ENCODE measurements at places on chromosomes 3 and 15.

DNA sequence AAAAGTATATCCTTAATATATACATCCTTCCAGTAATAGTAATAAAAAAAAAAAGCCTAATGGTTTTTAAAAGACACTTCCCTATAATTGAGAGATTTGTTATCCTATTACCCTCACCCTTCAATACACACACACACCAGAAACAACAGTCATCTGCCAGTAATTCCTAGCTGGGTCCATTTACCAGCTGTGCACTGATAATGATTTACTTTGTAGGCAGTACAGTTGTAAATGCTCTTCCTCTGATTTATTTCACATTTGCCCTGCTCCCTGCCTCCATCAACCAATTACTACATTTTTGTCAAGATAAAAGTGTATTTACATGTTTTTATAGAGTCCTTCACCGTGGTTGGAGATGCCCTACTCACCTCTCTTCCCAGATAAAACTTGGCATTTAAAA, 12.4 kb downstream of the TPM1 start:
- no peak for DNase-seq

GRCh38 chr3:105516972-105517371, 150.3 kb downstream of the ALCAM start:
- no peak for DNase-seq

DNA sequence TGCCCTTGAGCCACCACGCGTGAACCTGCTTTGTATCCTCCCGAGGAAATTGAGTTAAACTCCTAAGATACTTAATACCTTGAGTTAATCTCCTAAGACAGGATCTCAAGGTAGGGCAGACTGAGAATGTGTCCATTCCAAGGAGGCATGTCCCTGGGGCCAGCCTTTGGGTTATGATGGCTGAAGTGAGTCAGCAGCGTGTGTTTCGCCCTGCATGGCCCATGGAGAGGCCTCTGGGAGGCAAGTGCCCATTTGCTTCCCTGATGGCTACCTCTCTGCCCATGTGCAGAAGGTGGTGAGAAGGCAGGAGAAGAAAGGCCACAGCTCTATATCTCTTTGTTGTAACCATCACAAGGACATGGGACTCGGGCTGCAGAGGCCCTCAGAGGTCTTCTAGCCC, 36.7 kb upstream of the LIMD1 start:
- no peak for DNase-seq

GRCh38 chr15:25185791-25186190, 231.0 kb downstream of the SNRPN start:
- no peak for DNase-seq

- no peak for DNase-seq
Observed at GRCh38 chr3:71243229-71243628, 340.3 kb downstream of the FOXP1 start.

DNA sequence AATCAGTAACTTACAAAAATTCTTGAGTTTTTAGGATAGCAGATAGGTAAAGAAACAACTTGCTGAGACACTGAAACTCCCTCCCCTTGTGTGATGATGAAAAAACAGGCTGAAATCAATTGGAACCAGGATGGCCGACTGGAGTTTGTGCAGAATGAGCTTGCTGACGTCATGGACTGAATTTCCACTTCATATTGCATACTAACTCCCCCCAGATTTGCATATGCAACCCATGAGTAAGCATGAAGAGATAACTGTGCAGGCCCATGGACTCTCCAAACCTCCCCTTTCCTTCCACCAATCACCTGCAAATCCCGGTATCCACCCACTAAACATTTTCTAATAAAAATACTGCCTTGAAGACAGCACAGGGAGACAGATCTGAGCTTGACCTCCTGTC, 82.0 kb upstream of the SCN5A start:
- no peak for DNase-seq

DNA sequence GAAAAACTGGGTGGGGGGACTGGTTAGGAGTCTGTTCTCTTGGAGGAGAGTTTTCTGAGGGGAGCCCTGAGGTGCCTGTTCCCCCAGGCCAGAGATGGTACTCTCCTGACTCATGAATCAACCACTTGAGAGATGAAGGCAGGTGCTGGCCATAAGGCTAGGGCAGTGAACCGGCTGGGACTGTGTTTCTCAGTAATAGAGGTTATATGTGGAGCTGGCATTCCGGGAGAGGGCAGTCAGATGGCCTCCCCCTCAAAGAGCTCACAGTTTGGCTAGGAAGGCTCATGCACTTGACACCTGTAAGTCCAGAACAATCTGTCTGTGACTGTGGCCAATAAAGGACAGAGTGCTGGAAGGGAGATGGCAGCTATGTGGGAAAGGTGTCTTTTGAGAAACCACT, 10.0 kb upstream of the SCN10A start:
- no peak for DNase-seq

DNA sequence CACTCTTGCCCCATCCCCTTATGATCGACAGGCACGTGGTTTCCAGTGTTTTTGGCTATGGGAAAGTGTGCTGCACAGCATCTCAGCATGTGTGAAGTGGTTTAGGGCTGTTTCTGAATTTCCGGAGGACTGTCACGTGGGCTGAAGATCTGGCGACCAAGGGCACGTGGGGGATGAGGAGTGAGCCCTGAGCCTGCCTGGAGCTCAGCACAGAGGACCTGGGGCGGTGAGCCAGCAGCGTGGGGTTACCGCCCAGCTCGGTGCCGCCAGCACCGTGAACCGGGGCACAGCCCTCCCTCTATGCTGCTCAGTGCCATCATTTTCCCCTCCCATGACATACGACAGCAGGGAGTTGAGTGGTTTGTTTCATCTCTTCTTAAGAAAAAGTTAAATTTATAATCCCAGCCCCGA, 150.2 kb downstream of the DNAJB8 start:
- peak; percentile 19 for DNase-seq

DNA sequence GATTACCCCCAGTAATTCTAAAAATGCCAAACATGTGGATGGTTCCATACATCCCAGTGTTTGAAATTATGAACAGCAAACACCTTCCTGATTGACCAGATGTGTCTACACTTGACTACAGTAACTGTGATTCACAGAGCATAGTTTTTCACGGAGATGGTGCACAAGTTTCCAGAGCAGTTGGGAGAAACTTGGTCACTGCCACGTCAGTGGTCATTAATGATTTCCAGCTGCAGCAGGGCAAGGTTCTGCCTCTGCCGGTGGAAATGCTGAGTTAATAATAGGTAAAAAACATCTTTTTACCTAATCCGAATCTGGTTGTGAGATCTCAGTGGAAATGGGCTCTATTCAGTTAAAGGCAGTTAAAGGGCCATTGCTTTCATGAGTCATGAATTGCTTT, 154.1 kb upstream of the FEZF2 start:
- no peak for DNase-seq

- no peak for DNase-seq
Observed at GRCh38 chr3:24355806-24356205, 138.8 kb downstream of the THRB start.

GRCh38 chr3:72659596-72659995, 188.6 kb downstream of the SHQ1 start:
- DNase-seq, result no peak

- no peak for DNase-seq
Observed at GRCh38 chr3:127546970-127547733, 43.4 kb downstream of the TPRA1 start.

DNA sequence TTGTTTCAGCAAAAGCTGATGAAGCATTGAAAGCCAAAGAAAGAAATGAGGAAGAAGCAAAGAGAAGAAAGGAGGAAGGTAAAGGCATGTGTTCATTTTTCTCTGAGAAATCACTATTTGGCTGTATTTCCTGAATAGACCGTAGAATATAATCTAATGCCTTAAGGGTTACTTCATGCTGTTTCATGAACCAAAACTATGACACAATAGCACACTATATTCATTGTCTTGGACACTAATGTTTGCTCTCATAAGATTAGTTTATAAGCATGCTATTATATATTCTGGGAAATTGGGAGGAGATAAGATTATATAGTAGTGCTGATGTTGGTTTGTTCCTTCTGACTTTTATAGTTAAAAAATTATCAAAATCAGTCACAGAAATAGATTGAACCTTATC, 110.1 kb upstream of the MLF1 start:
- DNase-seq, result no peak

DNA sequence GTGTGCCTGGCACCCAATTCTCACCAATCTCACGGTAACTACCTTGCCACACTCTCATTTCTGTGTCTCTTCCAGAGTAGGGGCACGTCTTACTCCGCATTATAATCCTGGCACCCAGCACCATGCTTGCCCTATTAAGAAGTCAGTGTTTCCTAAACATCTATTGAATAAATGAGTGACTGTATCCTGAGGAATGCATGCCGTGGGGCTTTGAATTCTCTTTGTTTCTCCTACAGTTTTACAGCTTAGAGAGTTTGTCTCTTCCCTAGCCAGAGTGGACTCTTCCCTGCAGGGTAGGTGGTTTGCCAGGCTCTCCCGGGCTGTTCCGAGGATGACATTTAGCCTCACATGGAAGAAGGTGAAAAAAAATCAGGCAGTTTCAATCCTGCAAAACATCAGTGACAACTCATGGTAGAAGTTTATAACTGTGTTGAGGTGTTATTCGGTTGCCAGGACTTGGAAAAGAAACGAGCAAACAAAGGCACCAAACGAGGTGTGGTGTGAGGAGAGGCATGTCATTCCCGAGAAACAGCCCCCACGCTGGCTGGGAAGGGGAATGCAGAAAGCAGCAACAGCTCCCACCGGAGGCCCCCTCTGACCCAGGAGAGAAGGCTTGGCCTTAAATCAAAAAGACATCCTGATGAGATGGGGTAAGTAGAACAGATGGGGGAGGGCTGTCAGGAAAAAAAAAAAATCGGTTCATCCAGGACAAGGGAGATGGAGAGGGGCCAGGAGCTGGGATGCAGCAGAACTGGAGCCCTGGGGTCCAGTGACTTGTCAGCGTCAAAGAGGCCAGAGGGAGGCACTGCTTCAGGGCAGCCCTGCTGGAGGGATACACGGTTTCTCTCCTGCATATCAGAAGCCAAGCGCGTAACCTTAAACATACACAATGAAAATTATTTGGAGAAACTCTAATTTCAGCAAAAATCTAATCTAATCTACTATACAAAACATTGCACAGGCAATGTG, 168.4 kb upstream of the ARRDC4 start:
- no peak for DNase-seq

- no peak for DNase-seq
Observed at GRCh38 chr3:17515445-17516234, 226.8 kb downstream of the TBC1D5 start.

DNA sequence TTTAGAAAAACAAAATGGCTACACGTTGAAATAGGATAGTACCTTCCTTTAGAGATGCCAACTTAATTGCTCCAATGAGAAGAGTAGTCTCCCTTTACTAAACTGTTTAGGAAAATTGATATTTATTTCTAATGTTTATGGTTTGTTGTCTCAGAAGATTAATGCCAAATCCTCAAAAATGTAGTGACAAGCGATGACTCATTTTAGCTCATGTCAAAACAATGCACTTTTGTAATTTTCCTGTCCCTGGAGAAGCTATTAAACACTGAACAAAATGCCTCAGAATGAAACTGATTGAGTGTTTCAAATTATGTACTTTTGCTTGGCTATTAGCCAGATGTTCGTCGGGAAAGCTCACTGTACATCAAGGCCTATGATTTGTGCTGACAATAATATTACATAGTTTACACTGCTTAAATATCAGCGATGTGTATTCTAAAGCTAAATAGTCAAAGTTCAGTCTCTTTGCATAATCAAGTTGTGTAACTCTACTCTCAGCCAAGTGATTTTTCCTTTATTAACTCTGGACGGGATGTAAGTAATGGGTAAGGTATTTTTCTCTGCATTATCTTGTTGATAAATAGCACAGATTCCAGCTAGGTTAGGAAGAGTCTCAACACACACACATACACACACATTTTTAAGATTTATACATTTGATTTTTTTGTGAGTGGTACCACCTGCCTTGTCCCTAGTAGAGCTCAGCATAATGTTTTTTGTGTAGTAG, 83.7 kb downstream of the CMSS1 start:
- DNase-seq, result no peak

DNA sequence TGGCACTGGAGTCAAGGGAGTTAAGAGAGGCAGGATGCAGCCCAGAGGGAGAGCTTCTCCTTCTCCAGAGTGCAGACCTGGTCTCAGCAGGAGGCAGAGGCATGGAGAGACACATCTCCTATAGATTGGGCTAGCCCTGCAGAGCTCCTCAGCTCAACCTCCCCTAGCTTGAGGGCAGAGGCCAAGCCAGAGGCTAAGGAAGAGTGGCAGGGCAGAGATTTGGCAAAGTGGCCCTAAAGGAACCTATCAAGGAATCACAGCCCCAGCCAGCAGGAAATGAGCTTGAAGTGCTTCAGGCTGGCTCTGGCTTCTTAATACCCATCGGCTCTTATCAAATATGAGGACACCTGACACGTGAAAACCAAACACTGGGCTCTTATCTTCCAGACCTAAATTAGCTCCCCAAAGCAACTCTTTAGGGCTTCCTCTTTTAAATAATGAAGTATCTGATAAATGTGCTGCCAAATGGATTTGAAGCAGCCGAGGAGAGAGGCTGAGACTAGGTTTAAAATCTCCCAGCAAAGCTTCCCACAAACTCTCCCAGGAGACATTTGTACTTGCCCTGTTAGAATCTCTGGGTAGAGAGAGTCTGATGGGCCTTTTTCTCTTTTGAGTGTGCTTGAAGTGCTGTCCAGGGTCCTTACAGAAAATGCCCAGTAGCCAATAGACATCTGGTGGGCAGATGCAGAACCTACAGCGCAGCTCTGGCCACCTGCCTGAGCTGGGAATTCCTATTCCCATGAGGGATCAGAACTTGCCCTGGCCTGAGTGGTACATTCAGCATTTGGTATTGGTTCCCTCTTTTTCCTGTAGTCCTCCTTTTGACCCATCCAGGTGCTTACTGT, 271.4 kb downstream of the CLSTN2 start:
- no peak for DNase-seq

GRCh38 chr15:80012060-80012726, 41.2 kb upstream of the BCL2A1 start:
- DNase-seq, result no peak

DNA sequence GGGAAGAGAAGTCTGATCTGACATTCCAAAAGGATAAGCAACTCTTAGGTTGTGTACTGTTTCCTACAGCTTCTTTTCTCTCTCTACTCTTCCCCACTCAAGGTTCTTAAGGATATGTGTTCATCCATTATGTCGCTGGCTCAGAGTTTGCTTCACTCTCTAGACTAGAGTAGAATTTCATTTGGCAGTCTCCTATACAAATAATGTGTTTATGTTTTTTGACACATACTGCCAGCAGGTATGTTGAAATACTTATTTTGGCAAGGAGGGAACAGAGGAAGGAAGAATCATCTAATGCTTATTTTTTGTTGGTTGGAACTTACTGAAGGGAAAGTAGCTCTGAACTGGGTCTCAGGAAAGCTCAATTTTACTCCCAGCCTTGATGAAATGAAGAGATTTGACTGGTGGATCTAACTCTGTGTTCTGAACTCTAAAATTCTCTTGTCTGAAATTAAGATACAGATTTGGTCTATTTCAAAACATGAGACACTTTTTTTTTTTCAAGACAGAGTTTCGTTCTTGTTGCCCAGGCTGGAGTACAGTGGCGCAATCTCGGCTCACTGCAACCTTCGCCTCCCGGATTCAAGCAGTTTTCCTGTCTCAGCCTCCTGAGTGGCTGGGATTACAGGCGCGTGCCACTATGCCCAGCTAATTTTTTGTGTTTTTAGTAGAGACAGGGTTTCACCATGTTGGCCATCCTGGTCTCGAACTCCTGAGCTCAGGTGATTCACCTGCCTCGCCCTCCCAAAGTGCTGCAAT, 7.6 kb upstream of the EMC3 start:
- DNase-seq, result no peak

GRCh38 chr3:63146154-63146553, 132.0 kb upstream of the SYNPR start:
- no peak for DNase-seq

Data from liver (tissue), 10 donors.